ENCODE measurements at places on chromosomes 1 and 21. TPM values are rescaled to one million over a fixed set of nuclear protein-coding genes. Genes with fewer than 3 reads are reported as not detected.

NTNG1 gene
- total RNA-seq, result not detected

TAS1R1 gene
- not detected for total RNA-seq

KRTAP7-1 gene
- not detected for total RNA-seq

LCE1A gene
- not detected for total RNA-seq

EPHA2 gene
- 150 TPM for total RNA-seq

FAAH gene
- total RNA-seq, result 0.56 TPM

VSIG8 gene
- total RNA-seq, result not detected

CD5L gene
- total RNA-seq, result not detected

CPTP gene
- 21.0 TPM for total RNA-seq

CFAP107 gene
- not detected for total RNA-seq

TCHHL1 gene
- not detected for total RNA-seq

ZNF436 gene
- 5.6 TPM for total RNA-seq

OR2T35 gene
- not detected for total RNA-seq
